ENCODE measurements at places on chromosomes 1 and 21. TPM values are rescaled to one million over a fixed set of nuclear protein-coding genes. Genes with fewer than 3 reads are reported as not detected.

Gene TSSK3
- not detected for total RNA-seq

Gene LIN28A
- not detected for total RNA-seq

Gene PADI3
- 3.6 TPM for total RNA-seq

Gene LIPI
- not detected for total RNA-seq

DNA sequence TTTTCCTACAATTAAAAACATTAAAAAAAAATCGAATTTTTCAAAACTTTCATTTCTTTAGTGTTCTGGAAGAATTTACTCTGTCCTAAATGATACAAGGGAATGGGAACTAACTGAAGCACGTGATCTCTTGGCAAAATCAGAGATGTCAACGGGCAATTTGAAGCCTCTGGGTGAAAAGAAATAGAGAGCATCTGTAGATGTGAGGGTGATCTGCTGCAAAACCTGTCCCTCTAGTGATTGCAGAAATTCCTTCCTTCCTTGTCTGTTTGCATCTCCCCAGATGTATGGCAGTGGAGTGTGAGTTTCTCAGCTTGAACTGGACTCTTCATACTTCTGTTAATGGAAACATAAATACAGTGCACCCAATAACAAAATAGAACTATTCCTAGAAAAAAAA lies 100.5 kb upstream of the S1PR1 start:
- DNase-seq, result no peak
- H3K27me3 ChIP-seq, result no peaks in the 10 kb centered on the region
- peaks cover 5% of the 10 kb centered on the region for H3K4me1 ChIP-seq
- no peak overlapping the region for H3K4me3 ChIP-seq

DNA sequence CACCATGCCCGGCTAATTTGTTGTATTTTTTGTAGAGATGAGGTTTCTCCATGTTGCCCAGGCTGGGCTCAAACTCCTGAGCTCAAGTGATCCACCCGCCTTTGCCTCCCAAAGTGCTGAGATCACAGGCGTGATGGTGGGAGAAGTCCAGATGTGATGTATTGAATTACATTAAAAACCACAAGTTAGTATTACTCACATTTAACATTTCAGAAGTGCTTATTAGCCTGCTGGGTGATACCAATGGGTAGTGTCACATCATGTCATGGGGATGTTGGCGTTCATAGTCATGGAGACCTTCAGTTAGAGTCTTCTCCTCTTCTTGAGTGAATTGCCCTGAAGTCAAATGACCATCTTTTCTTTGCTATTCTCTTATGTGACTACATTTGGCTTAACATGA lies 63.6 kb upstream of the VAMP3 start:
- H3K4me1 ChIP-seq, result peaks cover 8% of the 10 kb centered on the region
- H3K27ac ChIP-seq, result no peak overlapping the region
- no peak overlapping the region for H3K4me3 ChIP-seq
- H3K36me3 ChIP-seq, result no peaks in the 10 kb centered on the region
- no peak for DNase-seq

GRCh38 chr1:182802006-182802803 lies 12.6 kb downstream of the NPL start:
- H3K4me3 ChIP-seq, result no peak overlapping the region
- DNase-seq, result no peak
- no peaks in the 10 kb centered on the region for H3K27me3 ChIP-seq
- no peaks in the 10 kb centered on the region for H3K36me3 ChIP-seq

DNA sequence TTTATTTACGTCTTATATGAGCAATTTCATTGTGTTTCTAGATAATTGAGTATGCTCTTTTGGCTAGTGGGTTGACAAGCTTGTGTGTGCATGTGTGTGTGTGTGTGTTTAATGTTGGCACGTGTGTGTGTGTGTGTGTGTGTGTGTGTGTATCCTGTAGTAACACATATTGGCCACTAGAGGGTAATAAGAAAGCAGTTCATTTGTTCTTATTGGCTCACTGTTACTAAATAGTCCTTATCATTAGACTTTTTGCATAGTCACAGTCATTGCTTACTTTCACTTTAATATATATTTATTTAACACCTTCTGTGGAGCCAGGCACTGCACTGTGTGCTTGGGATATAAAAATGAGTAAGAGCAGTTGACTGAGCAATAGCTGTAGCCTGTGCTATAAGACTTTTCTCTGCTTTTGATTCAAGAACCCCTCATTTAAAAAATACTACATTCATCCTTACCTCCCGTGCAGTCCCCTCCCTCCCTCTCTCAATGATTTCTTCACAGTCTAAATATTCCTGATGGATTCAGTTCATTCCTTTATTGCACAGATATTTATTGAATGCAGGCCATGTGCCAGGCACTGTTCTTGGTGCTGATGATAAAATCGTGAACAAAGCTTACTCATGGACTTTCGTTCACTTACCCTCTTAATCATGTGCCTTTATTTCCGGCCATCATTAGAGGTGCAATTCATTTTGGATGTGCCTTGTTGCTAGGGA lies 96.7 kb downstream of the DYRK1A start:
- H3K27ac ChIP-seq, result peak overlapping the region; percentile 23
- peak; percentile 60 for DNase-seq
- H3K4me3 ChIP-seq, result no peak overlapping the region
- H3K27me3 ChIP-seq, result no peaks in the 10 kb centered on the region

GRCh38 chr1:7962014-7962335 lies 464 bp downstream of the PARK7 start:
- peak overlapping the region; percentile 93 for H3K4me3 ChIP-seq
- H3K4me1 ChIP-seq, result peaks cover 6% of the 10 kb centered on the region
- H3K36me3 ChIP-seq, result peaks cover 46% of the 10 kb centered on the region
- no peak for DNase-seq
- H3K27ac ChIP-seq, result peak overlapping the region; percentile 85

- no peaks in the 10 kb centered on the region for H3K27me3 ChIP-seq
- H3K27ac ChIP-seq, result peak overlapping the region; percentile 92
- H3K4me3 ChIP-seq, result peak overlapping the region; percentile 85
- peaks cover 6% of the 10 kb centered on the region for H3K36me3 ChIP-seq
- peak; percentile 80 for DNase-seq
These were observed 700 bp upstream of the SYDE2 start for GRCh38 chr1:85201340-85202091.

- H3K27ac ChIP-seq, result no peak overlapping the region
- H3K36me3 ChIP-seq, result no peaks in the 10 kb centered on the region
- no peak for DNase-seq
- H3K4me1 ChIP-seq, result no peaks in the 10 kb centered on the region
These were observed 144.9 kb upstream of the C1orf174 start for GRCh38 chr1:4044967-4045366.

- DNase-seq, result no peak
- H3K36me3 ChIP-seq, result no peaks in the 10 kb centered on the region
These were observed 108.0 kb downstream of the HMGB4 start for GRCh38 chr1:33971913-33972312.

Data from SJSA1 (cell line).